ENCODE measurements at places on chromosomes 1 and 21.

DNA sequence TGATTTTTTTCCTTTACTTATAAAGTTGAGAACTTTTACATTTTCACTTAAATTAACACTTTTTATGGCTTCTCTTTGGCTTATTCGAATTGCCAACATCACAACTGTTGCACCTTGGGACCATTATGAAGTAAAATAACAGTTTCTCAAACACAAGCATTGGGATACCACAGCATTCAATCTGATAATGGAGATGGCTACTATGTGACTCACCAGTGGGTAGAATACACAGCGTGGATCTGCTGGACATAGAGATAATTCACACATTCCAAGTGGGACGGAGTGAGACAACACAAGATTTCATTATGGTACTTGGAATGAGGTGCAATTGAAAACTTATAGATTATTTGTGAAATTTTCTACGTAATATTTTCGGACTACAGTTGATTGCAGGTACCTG is 68.0 kb downstream of the ADAMTS1 start:
- no peak for DNase-seq

GRCh38 chr1:71224741-71225377 is 144.0 kb upstream of the ZRANB2 start:
- DNase-seq = no peak

- DNase-seq = no peak
These were observed 228.4 kb upstream of the NR5A2 start for GRCh38 chr1:199799116-199799515.

DNA sequence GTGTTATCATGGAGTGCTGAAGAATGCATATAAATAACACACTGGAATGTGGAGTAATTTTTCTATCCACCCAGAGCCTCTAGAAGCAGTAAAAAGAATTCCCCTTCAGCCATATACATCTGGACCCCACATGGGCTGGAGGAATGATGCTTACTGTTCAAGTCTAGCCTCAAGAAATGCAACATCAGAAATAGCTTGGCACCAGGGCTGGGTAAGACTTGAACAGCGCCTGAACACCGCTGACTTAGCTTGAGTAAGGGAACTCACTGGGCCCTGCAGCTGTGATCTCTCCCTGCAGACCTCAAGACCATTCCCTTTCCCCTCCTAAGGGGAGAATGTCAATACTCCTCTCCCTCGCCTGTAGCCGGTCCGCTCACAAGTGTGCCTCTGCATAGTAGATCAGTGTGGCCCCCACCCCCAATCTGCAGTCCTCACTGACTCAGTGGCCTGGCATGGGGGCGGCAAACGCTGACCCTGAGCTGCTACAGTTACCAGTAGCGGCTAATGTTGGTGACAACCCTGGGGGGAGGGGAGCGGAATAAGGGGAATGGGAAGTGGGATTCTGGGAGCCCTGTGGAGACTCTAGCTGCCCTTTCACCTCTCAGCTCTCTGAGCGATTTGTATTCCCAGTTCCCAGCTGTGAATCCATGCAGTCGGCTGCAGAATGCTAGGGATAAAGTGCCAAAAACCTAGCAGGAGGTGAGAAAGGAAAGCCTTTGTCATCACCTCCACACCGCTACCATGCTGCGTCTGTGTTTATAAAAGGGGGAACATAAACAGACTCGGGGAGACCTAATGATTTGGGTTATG is 483.9 kb downstream of the DISC1 start:
- DNase-seq = peak; percentile 13

GRCh38 chr1:41674522-41674921 is 190.0 kb upstream of the EDN2 start:
- no peak for DNase-seq

GRCh38 chr1:149849947-149850360 is 49.4 kb upstream of the BOLA1 start:
- peak; percentile 22 for DNase-seq

- DNase-seq = no peak
These were observed 212.3 kb downstream of the HHIPL2 start for GRCh38 chr1:222335586-222335985.

- peak; percentile 92 for DNase-seq
These were observed 1.1 kb upstream of the SMG7 start for GRCh38 chr1:183470961-183471742.

- no peak for DNase-seq
These were observed 33.4 kb downstream of the PSMG1 start for GRCh38 chr21:39149882-39150281.
